Right renal cortex interstitium (tissue), 3 donors: ENCODE measurements at places on chromosomes 5 and 9. TPM values are rescaled to one million over a fixed set of nuclear protein-coding genes. Genes with fewer than 3 reads are reported as not detected.
A peak's percentile ranks its signal among the peaks of the same experiment; 100 is the strongest.

RAD17 gene
- polyA plus RNA-seq = 41.7 TPM

SOX30 gene
- polyA plus RNA-seq = 0.83 TPM

PCDHB1 gene
- 0.08 TPM for polyA plus RNA-seq

TXNDC8 gene
- not detected for polyA plus RNA-seq

SLC6A3 gene
- polyA plus RNA-seq = 0.72 TPM

SPATA31A3 gene
- not detected for polyA plus RNA-seq

TAS2R1 gene
- not detected for polyA plus RNA-seq

REEP2 gene
- 7.2 TPM for polyA plus RNA-seq

PNPLA7 gene
- 2.3 TPM for polyA plus RNA-seq

CAMK4 gene
- polyA plus RNA-seq = 4.6 TPM

ABCA1 gene
- 10.8 TPM for polyA plus RNA-seq

PRRX2 gene
- polyA plus RNA-seq = 0.92 TPM

ARL10 gene
- polyA plus RNA-seq = 10.0 TPM

TAL2 gene
- polyA plus RNA-seq = 1.6 TPM

LCN1 gene
- polyA plus RNA-seq = not detected

- no peak for DNase-seq
Observed at GRCh38 chr9:121073038-121073437, 1.7 kb upstream of the CNTRL start.

GRCh38 chr9:119956111-119956510, 586.9 kb upstream of the BRINP1 start:
- DNase-seq = no peak

DNA sequence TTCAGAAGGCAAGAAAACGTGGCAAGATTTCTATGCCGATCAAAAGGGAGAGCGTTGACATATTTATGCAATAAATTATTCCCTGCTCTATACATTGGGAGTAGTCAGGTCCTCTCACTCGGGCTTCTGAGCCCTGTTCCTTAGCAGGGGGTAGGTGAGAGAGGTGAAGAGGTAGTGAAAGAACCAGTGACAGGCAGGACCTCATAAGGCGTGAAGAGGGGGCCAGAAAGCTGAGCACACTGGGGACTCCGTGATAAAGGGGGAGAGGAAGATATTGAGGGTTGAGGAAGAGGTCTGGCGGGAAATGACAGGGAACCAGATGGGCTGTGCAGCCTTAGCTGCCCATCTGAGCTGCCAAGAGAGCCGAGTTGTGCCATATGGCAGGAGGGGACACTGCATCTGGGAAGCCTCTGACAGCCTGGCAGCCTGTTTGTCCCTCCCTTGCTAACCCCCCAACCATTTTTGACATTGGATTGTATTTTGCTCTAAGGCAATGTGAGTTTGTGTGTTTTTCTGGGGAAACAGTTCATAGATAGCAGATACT, 782 bp upstream of the CDC20B start:
- no peak for DNase-seq

- no peak for DNase-seq
Observed at GRCh38 chr5:68465133-68465532, 249.6 kb downstream of the PIK3R1 start.

- no peak for DNase-seq
Observed at GRCh38 chr9:136231478-136232297, 13.9 kb downstream of the QSOX2 start.

DNA sequence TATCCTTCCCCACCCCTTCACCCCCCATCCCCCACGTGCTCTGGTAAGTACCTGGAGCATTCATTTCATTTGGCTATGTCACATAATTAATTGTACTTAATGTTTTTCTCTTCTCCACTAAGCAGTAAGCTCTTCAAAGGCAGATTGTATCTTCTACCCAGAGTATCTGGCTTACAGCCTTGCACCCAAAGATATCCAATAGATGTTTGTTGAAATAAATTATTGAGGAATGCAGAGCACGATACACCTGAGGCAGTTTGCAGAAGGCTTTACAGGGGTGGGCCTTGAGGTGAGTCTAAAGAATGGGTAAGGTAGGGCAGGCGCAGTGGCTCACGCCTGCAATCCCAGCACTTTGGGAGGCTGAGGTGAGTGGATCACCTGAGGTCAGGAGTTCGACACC, 2.5 kb upstream of the SOWAHA start:
- DNase-seq = no peak

- no peak for DNase-seq
Observed at GRCh38 chr9:121807069-121807822, 155.8 kb downstream of the DAB2IP start.

DNA sequence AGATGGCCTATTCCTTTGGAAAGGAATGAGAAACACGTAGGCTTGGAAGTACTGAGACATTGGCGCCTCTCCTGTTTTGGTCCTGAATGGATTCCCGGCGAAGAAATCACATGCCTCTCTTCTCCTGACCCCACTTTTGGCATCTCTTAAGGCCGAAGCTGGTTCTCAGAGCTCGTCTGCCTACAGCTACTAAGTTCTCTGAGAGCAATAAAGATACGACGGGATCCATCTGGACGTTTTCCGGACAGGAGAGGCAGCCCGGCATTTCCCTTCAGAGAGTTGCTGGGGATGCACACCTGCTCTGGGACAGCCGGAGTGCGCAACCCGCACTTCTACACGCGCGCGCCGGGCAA, 336.8 kb upstream of the PUM3 start:
- no peak for DNase-seq

- no peak for DNase-seq
Observed at GRCh38 chr5:38330207-38330606, 71.8 kb downstream of the EGFLAM start.

DNA sequence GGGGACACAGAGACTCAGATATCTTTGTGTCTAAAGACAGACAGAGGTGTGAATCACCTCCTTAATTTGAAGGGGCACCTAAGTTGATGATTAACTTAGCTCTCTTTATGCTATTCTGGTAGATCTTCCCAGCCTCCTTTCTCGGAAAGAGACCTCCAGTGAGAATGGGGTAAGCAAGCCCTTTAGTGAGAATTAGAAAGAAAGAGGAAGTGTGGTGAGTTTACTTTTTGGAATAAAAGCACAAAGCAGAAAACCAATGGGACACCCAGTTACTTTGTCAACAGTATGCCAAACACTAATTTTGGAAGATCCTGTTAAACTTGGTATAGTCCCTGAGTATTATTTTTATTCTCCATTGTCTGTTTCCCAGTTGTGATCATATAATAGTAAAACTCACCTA, 302.8 kb upstream of the RASA1 start:
- no peak for DNase-seq

- no peak for DNase-seq
Observed at GRCh38 chr5:75985077-75985476, 98.1 kb upstream of the SV2C start.

GRCh38 chr5:20554001-20554400, 566.0 kb upstream of the CDH18 start:
- no peak for DNase-seq

DNA sequence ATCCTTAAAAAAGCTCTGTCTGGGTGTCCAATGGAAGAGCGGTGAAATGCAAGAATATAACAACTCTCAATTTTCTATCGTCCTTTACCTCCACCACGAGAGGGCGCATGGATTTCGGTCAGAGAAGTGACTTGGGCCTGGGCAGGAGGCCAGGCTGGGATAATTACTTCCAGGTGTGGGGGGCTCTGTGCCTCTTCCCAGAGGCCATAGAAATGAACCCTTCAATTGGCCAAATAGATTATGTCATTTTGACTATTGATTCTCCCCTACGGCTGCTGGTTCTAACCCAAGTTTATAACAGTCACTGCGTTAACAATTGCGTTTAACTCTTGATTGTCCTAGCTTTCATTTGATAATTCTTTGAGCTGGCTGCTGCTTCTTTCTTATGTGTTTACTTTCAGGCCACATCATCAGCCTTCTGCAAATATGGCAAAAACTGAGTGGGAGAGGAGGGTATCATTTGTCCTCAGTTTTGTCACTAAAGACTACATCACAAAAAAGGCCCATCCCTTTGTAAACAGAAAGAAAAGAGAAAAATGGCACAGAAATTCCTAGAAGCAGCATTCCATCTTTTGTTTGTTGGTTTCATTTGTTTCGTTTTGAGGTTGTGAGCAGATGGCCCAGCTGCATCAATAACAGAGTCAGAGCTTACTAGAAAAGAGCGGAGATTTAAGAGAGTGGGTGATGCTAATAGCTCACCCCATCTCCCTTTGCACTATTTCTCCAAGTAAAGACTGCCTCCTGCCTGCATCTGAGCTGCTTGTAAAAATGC, 45.4 kb upstream of the ZFR start:
- peak; percentile 72 for DNase-seq

- no peak for DNase-seq
Observed at GRCh38 chr9:1707291-1707690, 307.9 kb upstream of the SMARCA2 start.

GRCh38 chr9:77013932-77014596, 5.4 kb upstream of the FOXB2 start:
- DNase-seq = no peak

- no peak for DNase-seq
Observed at GRCh38 chr9:22389271-22389670, 57.4 kb upstream of the DMRTA1 start.

DNA sequence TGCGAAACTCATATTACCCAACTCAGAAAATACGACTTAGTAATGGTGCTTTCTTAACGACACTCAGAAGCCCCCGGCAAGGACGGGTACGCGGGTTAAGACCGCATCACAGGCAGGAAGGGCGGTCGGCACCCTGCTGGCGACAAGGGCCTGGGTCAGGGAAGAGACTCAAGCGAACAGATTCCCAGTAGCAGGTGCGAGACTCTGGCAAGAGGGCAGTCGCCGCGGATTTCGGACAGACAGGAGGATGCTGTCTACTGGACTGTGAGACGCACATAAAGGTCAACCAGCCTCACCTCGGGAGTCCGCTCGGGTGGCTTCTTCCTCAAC, 398 bp downstream of the RAPGEF6 start:
- DNase-seq = no peak

- no peak for DNase-seq
Observed at GRCh38 chr5:4905674-4906520, 234.2 kb upstream of the ADAMTS16 start.

DNA sequence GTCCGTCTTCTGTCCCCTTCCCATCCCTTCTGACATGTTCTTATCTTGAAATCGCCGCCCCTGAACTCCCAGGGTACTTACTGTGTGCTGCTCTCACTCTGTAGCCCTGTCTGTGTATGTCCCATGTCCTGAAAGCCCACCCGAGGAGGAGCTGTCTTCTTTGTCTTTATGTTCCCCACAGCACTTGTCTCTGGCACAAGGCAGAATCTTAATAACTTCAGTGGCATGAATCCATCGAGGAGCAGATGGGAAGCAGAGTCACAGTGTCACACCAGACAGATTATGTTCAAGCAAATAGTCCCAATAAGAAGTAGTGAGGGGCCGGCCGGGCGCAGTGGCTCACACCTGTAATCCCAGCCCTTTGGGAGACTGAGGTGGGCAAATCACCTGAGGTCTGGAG, 29.7 kb upstream of the LTC4S start:
- DNase-seq = no peak

GRCh38 chr5:180366326-180366725, 13.2 kb upstream of the GFPT2 start:
- DNase-seq = no peak

- DNase-seq = peak; percentile 42
Observed at GRCh38 chr9:117093891-117094844, 320.7 kb downstream of the ASTN2 start.

GRCh38 chr5:40960037-40960436, 50.7 kb downstream of the C7 start:
- DNase-seq = no peak

DNA sequence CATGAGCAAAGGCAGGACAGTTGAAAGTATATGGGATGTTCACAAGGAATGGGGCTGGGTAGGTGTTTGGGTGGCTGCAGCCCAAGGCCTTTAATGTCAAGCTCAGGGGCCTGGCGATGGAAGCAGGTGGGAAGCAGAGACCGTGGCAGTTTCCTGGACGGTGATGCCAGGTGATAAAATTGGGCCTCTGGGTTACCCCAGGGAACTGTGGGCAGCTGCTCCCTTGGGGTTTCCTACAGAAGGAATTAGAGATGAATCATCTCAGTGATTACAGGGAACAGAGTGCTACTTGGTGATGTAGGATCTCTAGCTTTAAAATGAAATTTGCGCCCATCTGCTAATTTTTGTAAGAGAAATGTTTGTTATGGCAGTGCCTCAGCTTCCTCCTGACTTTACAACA, 39.2 kb downstream of the TSTD2 start:
- DNase-seq = no peak

- no peak for DNase-seq
Observed at GRCh38 chr5:30347858-30348257, 845.6 kb upstream of the CDH6 start.

DNA sequence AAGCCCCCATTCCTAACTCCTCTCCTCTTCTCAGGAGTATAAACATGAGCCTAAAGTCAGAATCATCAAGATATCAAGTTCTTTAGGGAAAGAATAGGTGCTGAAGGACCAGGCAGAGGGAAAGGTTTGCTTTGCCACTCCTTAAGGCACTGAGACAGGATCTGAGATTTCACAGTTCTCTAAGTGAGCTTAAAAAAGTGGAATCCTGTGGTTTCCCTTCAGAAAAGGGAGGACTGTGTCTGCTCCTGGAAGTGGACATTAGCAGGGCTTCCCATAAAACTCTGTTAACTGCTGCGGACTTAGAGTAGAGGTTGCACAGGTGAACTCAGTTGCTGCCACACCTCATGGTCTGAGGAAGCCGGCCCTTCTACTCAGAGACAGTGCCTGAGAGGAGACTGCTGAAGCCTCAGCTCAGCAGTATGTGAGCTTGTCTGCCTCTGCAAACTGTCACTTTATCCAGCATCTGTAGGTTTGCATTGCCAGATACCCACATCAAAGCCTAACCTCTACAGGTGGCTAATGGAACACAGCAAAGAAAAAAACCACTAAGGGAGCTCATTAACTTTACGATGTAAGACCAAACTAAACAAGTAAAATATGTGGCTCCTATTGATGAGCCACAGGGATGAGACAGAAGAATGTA, 42.9 kb downstream of the RIC1 start:
- no peak for DNase-seq

GRCh38 chr5:156834916-156835315, 15.2 kb upstream of the PPP1R2B start:
- DNase-seq = no peak

DNA sequence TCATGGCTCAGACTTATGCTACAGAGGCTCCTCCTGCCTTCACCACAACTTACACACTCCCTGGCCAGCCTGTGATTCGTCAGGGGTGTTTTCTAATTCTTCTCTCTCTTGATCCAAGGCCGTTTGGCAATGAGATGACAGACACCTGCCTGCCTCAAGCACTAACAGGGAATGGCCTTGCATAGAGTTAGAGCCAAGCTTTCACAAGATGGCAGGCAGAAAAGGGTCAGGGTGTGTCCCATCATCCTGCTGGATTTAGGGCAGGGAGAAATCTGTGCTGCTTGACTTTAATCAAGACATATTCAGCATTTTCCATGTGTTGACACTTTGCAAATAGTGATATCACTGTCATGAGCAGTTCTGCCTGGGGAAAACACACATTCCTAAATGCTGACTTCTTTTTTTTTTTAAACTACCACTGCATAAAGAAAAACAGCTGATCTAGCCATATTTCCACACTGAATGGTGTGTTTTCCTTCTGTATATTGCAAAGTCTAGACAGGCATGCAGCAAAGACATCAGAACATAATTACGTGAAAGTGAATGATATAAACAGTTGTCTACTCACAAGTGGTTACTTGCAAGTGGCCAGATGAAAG, 95.0 kb upstream of the SLC25A48 start:
- no peak for DNase-seq
